Activated CD4-positive, alpha-beta T cell treated with anti-CD3 and anti-CD28 coated beads for 24 hours (primary cell): ENCODE measurements at places on chromosomes 2 and 18.

GRCh38 chr2:216792222-216793021, 67.4 kb downstream of the TNP1 start:
- DNase-seq, result no peak

- DNase-seq, result no peak
These were observed 91.5 kb downstream of the SETBP1 start for GRCh38 chr18:44771956-44772917.

- DNase-seq, result no peak
These were observed 189.5 kb downstream of the TFCP2L1 start for GRCh38 chr2:121095257-121096080.

- DNase-seq, result no peak
These were observed 63.0 kb downstream of the STK25 start for GRCh38 chr2:241445426-241445825.

DNA sequence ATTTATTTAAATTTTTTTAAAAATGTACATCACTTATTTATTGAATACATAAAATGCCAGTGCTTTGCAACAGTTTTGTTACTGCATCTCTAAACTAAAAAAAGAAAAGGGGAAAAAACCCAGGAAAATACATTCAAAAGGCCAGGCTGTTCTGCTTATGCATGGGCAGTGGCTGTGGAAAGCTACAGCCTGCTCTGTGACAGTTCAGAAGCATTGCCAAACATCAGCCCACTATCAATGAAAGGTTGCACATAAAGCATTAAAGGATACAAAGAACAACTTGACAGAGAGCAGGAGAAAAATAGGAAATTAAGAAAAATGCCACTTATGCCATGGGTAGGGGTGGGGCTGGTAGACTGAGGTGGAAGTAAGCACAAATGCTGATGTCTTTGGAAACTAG, 128.2 kb downstream of the FIGN start:
- no peak for DNase-seq

DNA sequence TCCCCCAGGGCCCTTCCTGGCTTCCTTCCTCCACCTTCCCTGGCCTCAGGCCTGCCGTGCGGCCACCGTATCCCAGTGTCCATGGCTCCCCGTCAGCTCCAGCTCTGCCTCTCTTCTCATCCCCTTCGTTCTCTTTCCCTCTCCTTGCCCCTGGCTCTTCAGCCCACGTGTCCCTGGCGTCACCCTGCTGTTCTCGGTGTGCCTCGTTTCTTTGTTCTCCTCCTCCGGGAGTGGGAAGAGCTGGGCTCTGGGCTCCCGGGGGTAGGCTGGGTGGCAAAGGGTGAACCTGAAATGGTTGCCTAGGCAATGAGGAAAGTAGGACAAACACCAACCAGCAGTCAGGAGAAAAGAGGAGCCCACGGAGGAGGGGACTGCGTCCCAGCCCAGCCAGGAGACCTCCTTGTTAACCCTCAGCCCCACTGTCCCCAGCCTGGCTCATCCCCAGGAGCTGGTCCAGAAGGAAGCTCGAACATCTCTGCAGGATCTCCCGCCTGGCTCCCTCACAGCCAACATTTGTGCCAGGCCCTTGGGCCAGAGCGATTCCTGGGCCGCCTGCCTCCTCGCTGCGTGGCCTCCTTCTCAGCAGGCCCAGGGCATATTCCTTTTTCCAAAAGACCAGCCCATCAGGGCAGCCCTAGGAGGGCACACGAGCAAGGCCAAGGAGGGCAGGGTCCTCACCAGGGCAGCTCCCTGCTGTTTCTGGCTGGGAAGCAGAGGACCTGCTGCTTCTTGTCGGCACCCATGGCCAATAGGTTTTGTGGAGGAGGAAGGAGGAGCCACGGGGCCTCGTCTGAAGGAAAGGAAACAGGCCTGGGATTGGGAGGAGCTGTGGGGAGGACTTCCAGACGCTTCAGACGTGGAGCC, 30.9 kb upstream of the DNMT3A start:
- DNase-seq, result no peak

GRCh38 chr2:136054856-136055255, 63.1 kb downstream of the CXCR4 start:
- DNase-seq, result no peak

GRCh38 chr2:149063177-149063576, 24.7 kb downstream of the LYPD6B start:
- DNase-seq, result no peak

GRCh38 chr2:8219631-8220355, 462.1 kb upstream of the ID2 start:
- DNase-seq, result no peak

- DNase-seq, result no peak
These were observed 35.1 kb upstream of the CYRIA start for GRCh38 chr2:16700551-16701259.

- no peak for DNase-seq
These were observed 39.4 kb upstream of the WIPF1 start for GRCh38 chr2:174636987-174637386.

DNA sequence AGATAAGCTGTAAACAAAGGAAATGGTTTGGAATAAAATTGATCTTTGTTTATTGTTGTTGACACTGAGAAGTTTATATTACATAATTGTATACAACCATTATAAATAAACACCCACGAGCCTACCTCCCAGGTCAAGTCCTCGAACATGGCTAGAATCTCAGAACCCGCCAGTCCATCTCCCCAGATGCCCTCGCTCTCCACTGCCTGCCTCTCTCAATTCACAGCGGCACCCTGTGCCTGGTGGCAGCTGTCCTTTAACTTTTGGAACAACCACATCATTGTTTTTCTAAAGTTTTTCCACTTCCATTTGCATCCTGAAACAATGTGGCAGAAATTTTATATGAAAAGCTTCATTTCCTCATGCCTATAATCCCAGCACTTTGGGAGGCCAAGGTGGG, 52.2 kb upstream of the OTOS start:
- no peak for DNase-seq

GRCh38 chr2:238313289-238313990, 6.9 kb upstream of the TRAF3IP1 start:
- DNase-seq, result no peak

- no peak for DNase-seq
These were observed 35.1 kb downstream of the TANC1 start for GRCh38 chr2:159003555-159003954.

DNA sequence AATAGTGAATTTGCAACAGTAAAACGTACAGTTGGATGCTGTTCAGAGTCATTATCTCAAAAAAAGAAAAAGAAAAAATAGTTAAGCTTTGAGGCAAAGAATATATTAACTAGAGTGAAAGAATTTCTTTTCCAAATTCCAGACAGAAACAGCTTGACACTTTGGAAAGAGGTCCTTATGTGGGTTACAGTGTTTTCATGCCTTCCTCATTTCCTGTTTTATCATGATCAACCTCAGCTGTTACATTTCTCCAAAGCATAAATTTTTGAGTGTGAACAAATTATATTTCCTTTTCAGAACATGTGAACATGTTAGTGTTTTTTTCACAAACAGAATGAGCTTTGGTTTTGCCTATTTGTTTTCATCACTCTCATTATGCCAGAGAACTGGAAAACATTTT, 13.6 kb downstream of the FRZB start:
- DNase-seq, result no peak

GRCh38 chr2:37394263-37394662, 49.8 kb downstream of the QPCT start:
- DNase-seq, result no peak

DNA sequence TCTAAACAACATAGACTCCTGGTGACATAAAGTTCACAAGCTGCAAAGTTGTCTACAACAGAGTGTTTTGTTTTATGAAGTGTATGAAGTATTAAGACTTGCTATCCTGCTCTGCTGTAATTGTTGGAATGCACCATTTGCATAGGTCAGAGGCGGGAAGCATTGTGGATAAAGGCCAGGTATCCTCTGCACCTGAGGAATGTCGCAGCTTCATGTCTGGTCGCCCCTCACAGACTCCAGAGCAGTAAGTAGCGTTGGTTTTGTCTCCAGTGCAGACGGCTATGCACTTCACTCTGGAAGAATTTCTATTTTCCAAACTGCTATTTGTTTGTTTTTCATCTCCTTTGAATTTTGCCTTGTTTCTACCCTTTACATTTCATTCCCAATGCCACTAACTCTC, 63.1 kb downstream of the UNC80 start:
- DNase-seq, result no peak

GRCh38 chr2:168210895-168211570, 36.4 kb downstream of the STK39 start:
- DNase-seq, result no peak

- no peak for DNase-seq
These were observed 93.7 kb upstream of the MCFD2 start for GRCh38 chr2:47009253-47009767.

GRCh38 chr18:25873833-25874232, 216.6 kb downstream of the SS18 start:
- DNase-seq, result no peak

DNA sequence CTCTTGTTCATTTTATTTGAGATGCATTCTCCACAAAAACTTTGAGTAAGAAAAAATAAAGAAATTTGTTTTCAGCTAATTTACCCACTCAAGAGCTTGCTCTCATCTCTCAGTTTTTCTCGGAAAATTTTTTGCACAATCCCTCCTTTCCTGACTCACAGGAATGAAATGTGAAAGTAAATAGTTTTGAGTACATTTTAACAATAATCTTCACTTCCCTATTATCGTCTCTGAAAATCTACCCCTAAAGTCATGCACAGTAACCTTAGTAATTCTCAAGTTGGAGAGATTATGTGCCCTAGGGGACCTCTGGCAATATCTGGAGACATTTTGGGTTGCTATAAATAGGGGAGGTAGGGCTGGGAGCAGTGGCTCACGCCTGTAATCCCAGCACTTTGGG, 2.6 kb downstream of the CYB5A start:
- DNase-seq, result no peak
